ENCODE measurements at places on chromosomes 12 and 14.

DNA sequence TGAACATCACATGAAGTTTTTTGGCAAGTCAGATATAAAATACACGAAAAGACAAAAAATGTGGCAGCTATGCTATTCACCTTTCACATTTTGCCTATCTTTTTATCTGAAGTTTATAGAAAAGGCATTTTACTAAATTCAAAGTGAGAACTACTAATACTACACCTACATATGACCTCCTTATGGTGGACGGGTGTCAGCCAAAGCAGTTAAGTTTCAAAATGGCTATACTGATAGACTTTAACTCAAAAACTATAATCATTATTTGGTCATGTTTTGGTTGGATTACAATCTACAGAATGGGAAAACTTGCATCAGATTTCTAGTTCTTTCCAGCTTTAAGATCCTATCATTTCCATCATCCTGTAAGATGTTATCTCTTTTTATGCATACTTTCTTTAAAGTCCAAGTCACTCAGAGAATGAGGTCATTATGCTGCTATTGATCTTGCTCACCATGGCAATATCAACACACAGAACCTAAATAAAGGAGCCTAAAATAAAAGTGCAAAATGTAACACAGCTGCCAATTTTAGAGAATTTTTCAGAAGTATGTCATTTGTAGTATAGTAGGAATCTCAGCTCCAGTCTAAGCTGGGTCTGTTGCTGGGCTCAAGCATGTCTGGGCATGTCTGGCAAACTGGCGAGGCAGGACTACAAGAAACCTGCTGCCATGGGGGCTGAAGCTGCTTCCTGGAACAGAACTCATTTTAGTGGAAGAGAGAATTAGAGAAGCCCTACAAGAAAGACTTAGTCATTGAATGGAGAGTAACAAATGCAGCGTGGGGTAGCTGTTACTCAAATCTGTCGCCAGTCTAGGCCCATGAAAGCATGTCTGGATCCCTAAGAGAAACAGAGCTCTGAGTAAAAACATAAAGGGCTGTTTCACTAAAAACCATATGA, 7.6 kb upstream of the AEBP2 start:
- H3K27ac ChIP-seq = peak overlapping the region; percentile 99
- H3K4me1 ChIP-seq = peaks cover 4% of the 10 kb centered on the region
- H3K27me3 ChIP-seq = no peaks in the 10 kb centered on the region

GRCh38 chr14:21680072-21680471, 6.5 kb upstream of the OR4E1 start:
- H3K27ac ChIP-seq = no peak overlapping the region
- DNase-seq = no peak
- H3K36me3 ChIP-seq = no peaks in the 10 kb centered on the region

- H3K27ac ChIP-seq = no peak overlapping the region
- peaks cover 8% of the 10 kb centered on the region for H3K36me3 ChIP-seq
- no peak overlapping the region for H3K4me3 ChIP-seq
- no peak for DNase-seq
- no peaks in the 10 kb centered on the region for H3K4me1 ChIP-seq
These were observed 49.9 kb downstream of the HELB start for GRCh38 chr12:66352197-66352596.

- H3K27me3 ChIP-seq = peaks cover 4% of the 10 kb centered on the region
- no peak for DNase-seq
- no peaks in the 10 kb centered on the region for H3K36me3 ChIP-seq
- H3K4me3 ChIP-seq = no peak overlapping the region
These were observed 59.1 kb upstream of the PCED1B start for GRCh38 chr12:47020211-47020821.

DNA sequence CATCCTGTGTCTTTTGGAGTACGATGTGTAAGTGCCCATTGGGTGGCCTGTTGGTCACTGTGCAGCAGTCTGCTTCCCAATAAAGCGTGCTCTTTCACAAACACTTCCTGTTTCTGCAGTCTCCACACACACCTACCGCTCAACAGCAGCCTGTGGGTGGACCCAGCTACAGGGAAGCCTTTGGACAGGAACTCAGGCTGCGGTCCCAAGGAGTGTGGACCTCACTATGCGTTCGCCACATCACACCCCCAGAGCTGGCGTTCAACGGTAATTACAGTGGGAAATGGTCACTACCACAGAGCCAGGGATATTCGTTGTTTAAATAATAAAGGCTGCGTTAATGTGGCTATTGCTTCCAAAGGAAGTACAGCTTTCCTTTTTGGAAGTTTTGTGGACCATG, 16.2 kb downstream of the PSMC1 start:
- no peak overlapping the region for H3K4me3 ChIP-seq
- H3K4me1 ChIP-seq = no peaks in the 10 kb centered on the region
- peaks cover 21% of the 10 kb centered on the region for H3K36me3 ChIP-seq
- H3K27ac ChIP-seq = no peak overlapping the region
- DNase-seq = no peak

GRCh38 chr12:66152732-66153131, 17.1 kb downstream of the TMBIM4 start:
- no peak overlapping the region for H3K27ac ChIP-seq
- H3K36me3 ChIP-seq = no peaks in the 10 kb centered on the region
- peaks cover 2% of the 10 kb centered on the region for H3K27me3 ChIP-seq

GRCh38 chr14:30142216-30142615, 214.6 kb upstream of the PRKD1 start:
- DNase-seq = no peak
- H3K27ac ChIP-seq = no peak overlapping the region
- H3K36me3 ChIP-seq = no peaks in the 10 kb centered on the region
- peaks cover 21% of the 10 kb centered on the region for H3K27me3 ChIP-seq

GRCh38 chr12:64800640-64801039, 23.8 kb upstream of the TBC1D30 start:
- DNase-seq = no peak
- H3K27me3 ChIP-seq = peaks cover 20% of the 10 kb centered on the region
- H3K36me3 ChIP-seq = no peaks in the 10 kb centered on the region
- no peaks in the 10 kb centered on the region for H3K4me1 ChIP-seq
- no peak overlapping the region for H3K27ac ChIP-seq
- H3K4me3 ChIP-seq = no peak overlapping the region

DNA sequence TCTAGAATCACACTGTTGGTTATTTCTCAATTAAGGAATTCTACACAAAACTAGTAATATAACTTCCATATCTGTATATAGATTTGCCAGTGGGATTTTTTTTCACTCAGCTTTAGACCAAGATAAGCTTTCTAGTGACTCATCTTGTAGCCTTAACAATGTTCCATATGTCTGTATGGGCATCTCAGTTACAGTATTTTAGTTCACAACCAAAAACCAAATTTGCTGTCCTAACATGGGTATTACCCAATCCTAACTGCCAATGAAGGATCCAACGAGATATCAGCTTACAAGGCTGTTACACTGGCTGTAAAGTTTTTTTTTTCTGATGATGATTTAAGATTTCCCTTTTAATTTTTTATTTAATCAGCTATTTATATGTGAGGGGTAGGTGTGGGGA, 31.5 kb upstream of the KRR1 start:
- H3K4me1 ChIP-seq = peaks cover 3% of the 10 kb centered on the region
- no peak overlapping the region for H3K4me3 ChIP-seq
- H3K36me3 ChIP-seq = no peaks in the 10 kb centered on the region
- H3K27ac ChIP-seq = no peak overlapping the region
- no peak for DNase-seq
- H3K27me3 ChIP-seq = no peaks in the 10 kb centered on the region

GRCh38 chr12:78290606-78291345, 460.1 kb downstream of the NAV3 start:
- H3K4me1 ChIP-seq = peaks cover 32% of the 10 kb centered on the region
- no peaks in the 10 kb centered on the region for H3K36me3 ChIP-seq
- H3K27ac ChIP-seq = peak overlapping the region; percentile 19
- H3K27me3 ChIP-seq = no peaks in the 10 kb centered on the region

DNA sequence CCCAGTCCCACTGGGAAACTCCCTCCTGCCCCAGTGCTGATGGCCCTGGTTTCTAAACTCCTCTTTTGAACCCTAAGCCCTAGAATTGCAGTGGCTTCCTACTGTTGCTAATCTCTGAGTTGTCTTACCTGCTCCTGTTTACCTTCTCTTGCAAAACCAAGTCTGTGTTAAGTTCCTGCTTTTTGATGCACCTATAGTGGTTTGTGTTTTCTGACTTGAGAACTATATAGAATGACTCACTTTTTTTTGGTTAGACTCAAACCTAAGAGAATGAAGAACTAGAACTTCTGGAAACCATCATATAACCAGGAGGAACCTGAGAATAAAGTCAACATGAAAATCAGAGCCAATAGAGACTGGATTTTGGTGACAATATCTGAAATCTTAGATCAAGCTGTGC, 5.5 kb upstream of the GAS2L3 start:
- H3K4me1 ChIP-seq = peaks cover 4% of the 10 kb centered on the region
- no peak overlapping the region for H3K27ac ChIP-seq
- no peak overlapping the region for H3K4me3 ChIP-seq
- H3K36me3 ChIP-seq = no peaks in the 10 kb centered on the region
- peaks cover 54% of the 10 kb centered on the region for H3K27me3 ChIP-seq

GRCh38 chr12:101485021-101485420, 9.9 kb downstream of the SPIC start:
- H3K36me3 ChIP-seq = no peaks in the 10 kb centered on the region
- DNase-seq = no peak
- no peak overlapping the region for H3K4me3 ChIP-seq

- no peaks in the 10 kb centered on the region for H3K36me3 ChIP-seq
- H3K4me3 ChIP-seq = no peak overlapping the region
- H3K27me3 ChIP-seq = peaks cover 23% of the 10 kb centered on the region
- peaks cover 10% of the 10 kb centered on the region for H3K4me1 ChIP-seq
- no peak for DNase-seq
These were observed 166.0 kb upstream of the VASH1 start for GRCh38 chr14:76595266-76595665.

GRCh38 chr12:51496895-51497294, 72.3 kb downstream of the SLC4A8 start:
- no peak overlapping the region for H3K27ac ChIP-seq
- no peaks in the 10 kb centered on the region for H3K36me3 ChIP-seq
- no peak for DNase-seq

GRCh38 chr12:24840046-24840800, 108.7 kb downstream of the BCAT1 start:
- peaks cover 63% of the 10 kb centered on the region for H3K36me3 ChIP-seq
- no peak overlapping the region for H3K4me3 ChIP-seq
- no peak overlapping the region for H3K27ac ChIP-seq
- DNase-seq = no peak
